ENCODE measurements at places on chromosomes 1 and 21. TPM values are rescaled to one million over a fixed set of nuclear protein-coding genes. Genes with fewer than 3 reads are reported as not detected.
A peak's percentile ranks its signal among the peaks of the same experiment; 100 is the strongest.

DNA sequence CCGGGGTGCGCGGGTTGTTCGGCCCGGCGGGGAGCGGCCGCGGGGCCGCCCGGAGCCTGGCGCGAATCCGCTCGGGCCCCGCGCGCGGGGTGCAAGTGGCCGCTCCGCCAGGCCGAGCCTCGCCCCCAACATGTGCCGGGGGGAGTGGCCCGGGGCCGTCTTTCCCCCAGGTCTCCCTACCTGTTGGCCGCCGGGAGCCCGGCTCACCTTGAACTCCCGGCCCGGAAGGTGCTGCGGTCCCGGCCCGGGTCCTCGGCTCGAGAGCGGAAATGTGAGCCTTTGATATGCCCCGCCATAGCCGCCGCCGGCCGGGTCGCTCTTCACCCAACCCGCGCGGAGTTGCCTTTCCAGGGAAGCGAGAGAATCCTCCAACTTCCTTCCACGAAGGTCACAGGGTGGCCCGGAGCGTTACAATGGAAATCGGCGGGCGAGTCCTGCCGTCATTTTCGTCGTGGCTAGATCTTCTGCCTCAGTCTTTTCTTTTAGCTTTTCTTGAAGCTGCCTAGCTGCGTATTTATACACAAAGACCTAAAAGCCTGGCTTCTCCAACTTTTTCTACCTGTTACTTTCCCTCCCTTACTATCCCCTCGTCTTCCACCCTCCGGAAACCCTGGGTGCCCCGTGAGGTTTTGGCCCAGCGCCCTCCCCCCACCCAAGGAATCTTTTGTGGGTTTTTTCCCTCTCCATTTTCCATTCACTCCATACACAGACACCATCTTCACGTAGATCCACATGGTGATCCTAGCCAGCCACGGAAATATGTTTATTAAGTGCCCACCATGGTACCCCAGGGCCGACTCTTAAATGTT lies 867 bp downstream of the PTGFRN start:
- peaks cover 52% of the 10 kb centered on the region for H3K27me3 ChIP-seq
- no peak overlapping the region for H3K27ac ChIP-seq
- peak overlapping the region; percentile 10 for H3K4me3 ChIP-seq
- no peaks in the 10 kb centered on the region for H3K36me3 ChIP-seq
- DNase-seq, result no peak
- no peaks in the 10 kb centered on the region for H3K4me1 ChIP-seq

DNA sequence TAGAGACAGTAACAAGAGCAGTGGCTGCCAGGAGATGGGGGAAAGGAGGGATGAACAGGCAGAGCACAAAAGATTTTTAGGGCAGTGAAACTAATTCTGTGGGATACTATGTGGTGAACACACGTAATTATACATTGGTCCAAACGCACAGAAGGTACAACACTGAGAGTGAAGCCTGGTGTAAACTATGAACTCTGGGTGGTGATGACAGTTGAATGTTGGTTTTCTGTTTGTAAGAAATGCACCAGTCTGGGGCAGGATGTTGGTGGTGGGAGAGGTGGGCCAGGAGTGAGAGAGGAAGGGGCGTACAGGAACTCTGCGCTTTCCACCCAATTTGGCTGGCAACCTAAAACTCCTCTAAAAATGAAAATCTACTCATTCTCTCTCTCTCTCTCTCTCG lies 50.2 kb upstream of the TIAM1 start:
- H3K4me1 ChIP-seq, result no peaks in the 10 kb centered on the region
- no peak overlapping the region for H3K27ac ChIP-seq
- no peak overlapping the region for H3K4me3 ChIP-seq
- H3K27me3 ChIP-seq, result no peaks in the 10 kb centered on the region
- H3K36me3 ChIP-seq, result no peaks in the 10 kb centered on the region
- no peak for DNase-seq

OR2L3 gene
- total RNA-seq, result not detected

MROH9 gene
- total RNA-seq, result not detected

DNA sequence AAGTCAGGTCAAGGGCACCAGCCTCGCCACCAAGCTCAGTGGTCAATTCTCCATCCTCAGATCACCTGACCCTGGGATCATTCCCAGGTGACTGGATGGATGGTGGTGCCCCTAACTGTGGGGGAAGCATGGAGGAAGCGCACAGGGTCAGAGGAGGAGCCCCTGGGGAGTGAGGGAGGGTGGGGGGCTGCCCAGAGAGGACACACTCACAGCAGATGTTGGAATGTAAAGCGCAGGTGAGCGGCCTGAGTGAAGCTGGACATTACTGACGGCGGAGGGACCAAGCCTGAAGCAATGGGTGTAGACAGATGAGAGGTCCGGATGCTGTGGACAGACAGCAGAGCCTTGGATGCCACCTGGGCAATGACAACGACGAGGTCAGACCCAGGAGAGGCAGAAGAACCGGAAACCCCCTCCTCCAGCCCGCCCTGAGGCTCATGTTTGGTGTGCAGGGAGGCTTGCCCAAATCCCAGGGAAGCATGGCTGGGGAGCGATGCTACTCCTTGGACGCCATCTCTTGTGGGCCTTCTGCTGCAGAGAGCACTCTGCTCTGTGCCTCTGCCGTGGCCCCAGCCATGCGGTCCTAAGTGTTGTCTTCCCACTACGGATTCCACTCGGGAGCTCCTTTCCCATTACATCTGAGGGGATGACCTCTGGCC lies 5.7 kb upstream of the CPLANE2 start:
- no peak for DNase-seq
- H3K36me3 ChIP-seq, result peaks cover 6% of the 10 kb centered on the region
- peaks cover 2% of the 10 kb centered on the region for H3K4me1 ChIP-seq
- H3K4me3 ChIP-seq, result no peak overlapping the region
- H3K27me3 ChIP-seq, result no peaks in the 10 kb centered on the region

GRCh38 chr1:84961316-84961715 lies 35.6 kb downstream of the MCOLN2 start:
- no peak overlapping the region for H3K4me3 ChIP-seq
- no peaks in the 10 kb centered on the region for H3K27me3 ChIP-seq
- no peaks in the 10 kb centered on the region for H3K36me3 ChIP-seq
- no peak for DNase-seq
- H3K27ac ChIP-seq, result no peak overlapping the region
- H3K4me1 ChIP-seq, result peaks cover 2% of the 10 kb centered on the region

DNA sequence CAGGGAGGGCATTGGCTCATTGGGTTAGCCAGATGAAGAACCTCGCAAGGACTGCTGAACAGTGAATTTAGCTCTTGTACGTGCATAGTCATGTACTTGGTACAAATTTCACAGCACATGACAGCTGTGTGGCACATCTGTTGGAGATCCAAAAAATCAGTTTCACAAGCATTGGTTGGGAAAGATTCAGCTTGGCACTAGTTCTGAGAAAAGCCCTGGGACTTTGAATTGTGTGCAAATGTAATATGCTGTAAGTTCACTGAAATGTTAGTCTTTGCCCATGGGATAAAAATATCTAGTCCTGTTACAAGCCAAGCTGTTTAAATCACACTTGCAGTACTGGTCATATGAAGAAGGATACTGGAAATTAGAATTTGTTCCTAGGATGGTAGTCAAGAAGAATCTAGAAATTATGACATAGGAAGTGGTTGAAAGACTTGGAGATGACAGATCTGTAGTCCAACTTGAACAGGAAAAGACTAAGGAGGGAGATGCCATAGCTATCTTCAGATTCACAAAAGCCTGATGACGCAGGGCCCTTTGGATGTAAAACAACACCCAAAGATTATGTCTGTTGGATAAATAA lies 19.2 kb downstream of the LAMC2 start:
- DNase-seq, result peak; percentile 89
- H3K4me3 ChIP-seq, result no peak overlapping the region
- no peaks in the 10 kb centered on the region for H3K36me3 ChIP-seq
- peaks cover 4% of the 10 kb centered on the region for H3K4me1 ChIP-seq

All from IMR-90 (cell line).